ENCODE measurements at places on chromosomes 2 and 18.

- no peak for DNase-seq
These were observed 54.5 kb upstream of the NEMP2 start for GRCh38 chr2:190589008-190589407.

DNA sequence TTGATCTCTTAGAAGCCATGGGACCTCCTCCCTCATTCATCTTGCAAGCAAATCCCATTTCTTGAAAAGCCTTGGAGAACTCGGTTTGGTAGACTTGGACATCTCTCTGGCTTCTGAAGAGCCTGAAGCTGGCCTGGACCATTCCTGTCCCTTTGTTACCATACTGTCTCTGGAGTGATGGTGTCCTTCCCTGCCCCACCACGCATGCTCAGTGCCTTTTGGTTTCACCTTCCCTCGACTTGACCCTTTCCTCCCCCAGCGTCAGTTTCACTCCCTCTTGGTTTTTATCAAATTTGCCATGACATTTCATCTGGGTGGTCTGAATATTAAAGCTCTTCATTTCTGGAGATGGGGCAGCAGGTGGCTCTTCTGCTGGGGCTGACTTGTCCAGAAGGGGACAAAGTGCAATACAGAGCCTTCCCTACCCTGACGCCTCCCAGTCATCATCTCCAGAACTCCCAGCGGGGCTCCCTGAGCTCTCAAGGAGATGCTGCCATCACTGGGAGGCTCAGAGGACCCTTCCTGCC is 20.0 kb downstream of the FOSL2 start:
- no peak for DNase-seq

- DNase-seq = no peak
These were observed 76.1 kb downstream of the TWIST2 start for GRCh38 chr2:238924032-238924431.

GRCh38 chr2:239209783-239210182 is 191.0 kb downstream of the HDAC4 start:
- no peak for DNase-seq

GRCh38 chr2:209476367-209477208 is 52.7 kb downstream of the MAP2 start:
- peak; percentile 5 for DNase-seq

- DNase-seq = no peak
These were observed 60.4 kb upstream of the SLC1A4 start for GRCh38 chr2:64928813-64929212.

Measured in cerebellar nuclear complex (tissue), 1 donor.